ENCODE measurements at places on chromosomes 12 and 14.

DNA sequence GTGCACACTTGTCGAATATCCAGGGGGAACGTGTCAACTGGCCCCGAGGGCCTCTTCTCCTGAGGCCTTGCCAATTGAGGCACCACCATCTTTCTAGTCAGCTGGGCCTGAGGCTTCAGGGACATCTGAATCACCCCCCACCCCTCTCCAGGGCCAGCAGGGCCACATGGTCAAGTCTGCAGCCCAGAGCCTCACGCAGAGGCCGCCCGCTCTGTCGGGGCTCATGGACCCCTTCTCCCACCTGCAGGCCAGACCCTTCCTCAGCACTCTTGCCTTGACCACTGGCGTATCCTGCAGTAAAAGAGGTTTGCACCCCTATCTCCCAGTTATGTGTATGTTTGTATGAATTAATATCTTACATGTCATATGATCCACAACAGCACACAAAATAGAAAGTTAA, 182.3 kb downstream of the CALM1 start:
- DNase-seq = no peak

GRCh38 chr14:98244162-98244948, 1027.6 kb downstream of the BCL11B start:
- no peak for DNase-seq

- DNase-seq = no peak
These were observed 42.3 kb downstream of the INSM2 start for GRCh38 chr14:35576260-35576659.

DNA sequence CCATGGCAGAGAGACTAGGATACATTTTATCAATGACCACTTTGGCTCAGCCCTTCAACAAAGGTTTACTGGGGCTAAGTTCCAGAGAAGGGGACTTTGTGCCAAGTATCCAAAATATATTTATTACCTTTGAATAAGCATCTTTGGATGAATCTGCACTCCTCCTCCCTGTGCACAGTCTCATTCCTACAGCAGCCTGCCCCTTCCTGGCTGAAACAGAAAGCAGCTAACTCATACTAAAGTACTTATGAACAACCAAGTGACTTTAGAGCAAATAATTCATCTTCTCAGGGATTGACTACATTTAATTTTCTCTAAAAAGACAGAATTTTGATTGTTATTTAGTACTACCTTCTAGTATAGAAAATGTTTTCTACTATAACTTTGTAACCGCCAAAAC, 47.8 kb upstream of the ETV6 start:
- DNase-seq = no peak

- no peak for DNase-seq
These were observed 177.6 kb downstream of the EXOC5 start for GRCh38 chr14:57091030-57091608.

DNA sequence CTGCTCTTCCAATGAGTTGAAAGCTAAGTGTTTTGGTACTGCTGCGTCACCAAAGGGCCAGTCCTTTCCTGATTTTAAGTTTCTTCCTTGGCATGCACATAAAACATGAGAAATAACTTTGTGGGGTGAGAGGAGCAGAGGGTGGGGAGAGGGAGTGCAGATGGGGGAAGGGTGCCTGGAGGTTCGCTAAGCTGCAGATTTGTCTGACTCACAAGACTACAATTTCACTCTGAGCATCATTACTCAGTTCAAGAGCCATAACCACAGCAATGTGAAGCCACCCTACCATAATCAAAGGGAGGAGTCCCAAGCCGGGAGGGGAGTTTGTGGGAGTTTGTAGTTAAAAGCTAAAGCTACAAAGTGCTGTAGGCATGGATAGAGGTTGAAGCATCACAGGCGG, 136.1 kb downstream of the ANO2 start:
- DNase-seq = no peak
